ENCODE measurements at places on chromosomes 12 and 14.

- DNase-seq = no peak
Observed at GRCh38 chr12:103728323-103728722, 112.7 kb downstream of the NT5DC3 start.

GRCh38 chr14:92414690-92415445 is 91.9 kb downstream of the SLC24A4 start:
- no peak for DNase-seq

DNA sequence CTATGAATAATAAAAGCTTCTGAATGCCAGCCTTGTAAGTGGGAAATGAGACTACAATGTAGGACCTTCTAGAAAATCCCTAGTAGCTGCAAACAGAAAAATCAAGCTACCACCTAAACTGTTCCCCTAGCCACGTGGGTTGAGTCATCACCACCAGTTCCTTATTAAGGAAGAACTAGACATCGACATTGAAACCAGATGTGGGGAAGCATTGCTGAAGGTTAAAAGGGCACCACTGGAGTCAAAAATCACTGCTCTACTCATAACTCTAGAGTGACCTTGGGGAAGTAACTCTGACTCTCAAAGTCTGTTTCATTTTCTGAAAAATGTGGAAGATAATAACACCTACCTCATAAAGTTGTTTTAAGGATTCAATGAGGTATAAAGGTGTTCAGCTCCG is 9.4 kb upstream of the CNIH1 start:
- no peak for DNase-seq

- no peak for DNase-seq
Observed at GRCh38 chr12:121990692-121991603, 30.7 kb upstream of the BCL7A start.

- DNase-seq = no peak
Observed at GRCh38 chr12:47822863-47823262, 3.2 kb upstream of the HDAC7 start.

DNA sequence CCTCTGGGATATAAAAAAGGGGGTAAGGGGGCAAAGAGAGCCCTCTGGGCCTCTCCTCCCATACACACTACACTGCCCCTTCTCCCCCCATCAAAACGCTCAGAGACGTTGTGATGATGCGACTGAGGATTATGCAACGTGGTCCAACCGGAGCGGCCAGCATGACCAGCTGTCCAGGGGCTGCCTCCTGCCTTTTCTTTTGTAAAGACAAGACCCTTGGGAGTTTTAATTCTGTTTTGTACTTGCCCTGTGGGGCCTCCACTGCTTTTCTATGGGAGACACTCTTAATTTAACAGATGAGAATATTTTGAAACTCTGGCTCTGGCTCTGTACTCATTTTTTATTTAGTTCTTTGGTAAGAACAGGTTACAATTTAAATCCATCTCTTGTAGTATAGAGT is 7.2 kb downstream of the MBD6 start:
- DNase-seq = no peak

All from left lung (tissue), 14 donors.